ENCODE measurements at places on chromosomes 3 and 15.
A peak's percentile ranks its signal among the peaks of the same experiment; 100 is the strongest.

DNA sequence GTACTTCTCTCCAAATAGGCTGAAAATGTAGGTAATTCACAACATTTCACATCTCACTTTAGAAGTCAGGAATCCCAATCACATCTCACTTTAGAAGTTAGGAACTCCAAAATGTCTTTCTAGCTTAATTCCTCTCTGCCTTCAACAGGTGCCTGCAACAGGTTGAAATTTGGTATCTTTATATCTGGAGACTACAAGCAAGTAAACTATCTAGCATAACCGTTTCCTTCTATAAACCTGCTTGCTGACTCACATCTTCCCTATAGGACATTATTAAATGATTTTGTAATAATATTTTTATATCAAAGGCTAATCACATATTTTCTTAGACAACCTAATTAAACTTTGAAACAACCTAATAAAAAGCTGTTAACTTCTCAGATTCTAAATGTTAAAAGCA, 18.2 kb downstream of the RFX7 start:
- DNase-seq = no peak

DNA sequence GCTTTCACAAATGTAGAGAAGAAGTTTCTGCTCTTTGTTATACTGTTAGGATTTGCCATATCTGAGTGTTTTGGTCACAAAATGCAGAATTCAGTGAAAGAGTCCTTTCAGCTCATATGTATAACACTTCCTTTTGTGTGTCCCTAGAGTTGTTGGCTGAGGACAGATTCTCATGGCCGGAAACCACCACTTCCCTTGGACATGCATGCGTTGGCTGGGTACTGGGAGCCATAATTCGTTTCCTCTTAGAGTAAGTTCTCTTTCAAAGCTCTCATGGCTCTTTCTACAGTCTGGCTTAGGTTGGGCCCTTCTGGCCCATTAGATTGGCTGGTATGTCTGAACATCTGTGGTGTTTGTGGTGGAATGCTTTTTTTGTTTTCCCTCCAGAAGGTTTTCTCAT, 298.5 kb downstream of the DIPK2A start:
- peak; percentile 91 for DNase-seq

DNA sequence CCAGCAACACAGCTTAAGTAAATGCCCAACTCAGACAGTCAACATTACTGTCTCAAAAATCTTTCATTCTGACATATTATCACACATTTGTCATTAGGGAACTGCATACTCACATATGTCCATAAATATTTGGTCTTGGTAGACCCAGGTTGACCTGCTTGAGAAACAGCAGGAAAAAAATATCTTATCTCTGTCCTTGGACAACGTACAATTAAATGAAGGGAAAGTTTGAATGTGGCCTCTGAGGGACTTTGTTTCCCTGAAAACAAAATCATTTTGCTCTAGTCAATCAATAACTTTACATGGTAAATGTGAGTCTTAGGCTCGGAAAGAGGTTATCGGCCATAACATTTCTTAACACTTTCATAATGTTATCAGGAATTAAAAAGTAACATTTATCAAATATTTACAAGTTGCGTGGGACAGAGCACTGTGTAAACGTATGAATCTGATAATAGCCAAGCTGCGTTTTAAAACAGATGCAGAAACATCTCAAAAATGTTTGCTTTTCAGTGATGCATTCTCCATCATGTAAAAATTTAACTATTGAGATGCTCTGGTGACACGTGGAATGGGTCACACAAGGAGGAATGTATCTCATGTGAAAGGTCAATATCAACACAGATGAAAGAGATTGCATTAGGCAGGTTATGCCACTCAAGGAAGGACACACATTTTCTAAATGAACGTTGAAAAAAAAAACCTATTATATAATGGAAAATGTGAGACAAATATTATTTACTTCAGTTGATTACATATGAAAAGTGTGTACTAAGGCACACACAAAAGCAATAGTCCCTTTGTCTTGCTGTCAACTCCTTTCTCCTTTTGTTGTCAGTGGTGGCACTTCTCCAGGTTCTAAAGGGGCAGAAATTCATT, 304.4 kb downstream of the WDR72 start:
- no peak for DNase-seq

- no peak for DNase-seq
Measured at GRCh38 chr15:29140475-29141307, 128.9 kb downstream of the NSMCE3 start.

GRCh38 chr3:194382892-194383223, 13.3 kb upstream of the LRRC15 start:
- no peak for DNase-seq

GRCh38 chr15:40637221-40637745, 43.2 kb downstream of the KNL1 start:
- DNase-seq = no peak

GRCh38 chr3:148021381-148021780, 612.2 kb downstream of the ZIC1 start:
- no peak for DNase-seq

DNA sequence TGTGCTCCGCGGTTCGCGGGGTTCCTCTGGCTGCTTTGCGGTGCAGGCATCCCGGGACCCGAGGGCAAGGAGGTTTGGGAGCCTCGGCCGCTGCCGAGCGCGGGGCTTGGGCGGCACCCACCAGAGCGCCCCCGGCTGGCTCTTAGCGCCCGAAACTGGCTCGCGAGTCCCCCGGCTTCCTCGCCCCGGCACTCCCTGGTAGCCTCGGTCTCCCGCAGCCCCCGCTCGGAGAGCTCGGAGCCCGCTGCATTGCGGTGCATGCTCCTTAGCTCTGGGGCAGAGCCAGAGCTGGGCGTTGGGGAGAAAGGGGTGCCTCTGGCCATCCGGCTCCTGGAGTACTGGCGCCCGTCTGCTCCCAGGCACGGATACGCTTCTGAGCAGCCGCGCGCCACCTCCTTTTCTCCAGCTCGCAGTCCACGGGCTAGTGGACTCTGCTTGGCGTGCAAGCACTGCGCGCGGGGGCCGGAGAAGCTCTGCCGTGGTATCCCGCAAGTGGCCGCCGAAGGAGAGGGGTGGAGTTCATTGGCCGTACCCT, 753 bp downstream of the EPHB1 start:
- no peak for DNase-seq

DNA sequence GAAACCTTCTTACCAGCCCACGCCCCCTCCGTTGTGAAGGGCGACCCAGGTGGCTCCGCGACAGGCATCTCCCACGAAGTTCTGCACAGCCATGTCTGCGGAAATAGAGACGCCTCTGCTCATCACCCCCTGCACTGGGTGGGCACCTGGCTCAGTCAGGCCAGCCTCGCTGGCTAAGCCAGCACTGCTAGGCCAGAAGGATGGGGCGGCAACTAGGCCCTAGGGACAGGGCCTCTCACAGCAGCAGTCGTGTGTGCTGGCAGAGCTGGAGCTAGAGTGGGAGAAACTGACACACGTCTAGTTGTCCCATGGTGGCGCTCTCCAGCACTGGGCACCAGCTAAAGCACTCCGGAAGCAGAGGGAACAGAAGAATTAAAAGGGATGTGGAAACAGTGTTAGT, 12.5 kb upstream of the ZXDC start:
- DNase-seq = peak; percentile 35

DNA sequence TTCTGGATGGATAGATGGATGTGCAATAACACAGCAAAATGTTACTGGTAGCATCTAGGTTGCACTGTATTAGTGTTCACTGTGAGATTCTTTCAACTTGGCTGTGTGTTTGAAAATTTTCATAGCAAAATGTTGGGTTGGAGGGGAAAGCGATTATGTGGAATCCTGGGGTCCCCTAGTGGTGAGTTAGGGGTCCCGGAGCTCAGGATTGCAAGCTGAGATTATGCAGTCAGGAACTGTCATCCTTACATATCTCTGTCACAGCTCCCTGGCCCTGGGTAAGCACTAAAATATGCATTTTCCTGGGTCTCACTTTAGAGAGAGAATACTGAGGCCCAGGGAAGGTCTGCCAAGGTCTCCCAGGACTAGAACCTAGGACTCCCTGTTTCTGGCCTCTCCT, 77.2 kb downstream of the CEMIP start:
- DNase-seq = no peak

- no peak for DNase-seq
Measured at GRCh38 chr3:50165910-50166538, 10.9 kb downstream of the SEMA3F start.

GRCh38 chr3:120022729-120023128, 71.5 kb downstream of the GSK3B start:
- DNase-seq = no peak

GRCh38 chr3:193190146-193190786, 50.8 kb upstream of the PLAAT1 start:
- DNase-seq = no peak

DNA sequence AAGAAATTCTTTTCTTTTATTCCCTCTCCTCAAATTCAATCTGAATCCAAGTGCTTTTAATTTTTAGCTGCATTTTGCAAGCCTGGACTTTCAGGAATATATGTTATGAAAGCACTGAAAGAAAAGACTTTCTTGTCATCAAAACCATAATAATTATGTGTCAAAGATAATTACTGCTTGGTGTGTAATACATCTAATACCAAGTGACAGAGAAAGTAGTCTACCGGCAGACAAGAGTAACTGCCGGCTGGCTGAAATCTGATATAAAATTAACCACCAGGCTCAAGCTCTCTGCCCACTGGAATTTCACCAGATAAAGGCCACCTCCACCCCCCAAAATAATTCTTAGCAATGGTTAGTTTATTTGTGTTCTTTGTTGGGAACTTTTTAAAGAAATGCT, 220.9 kb upstream of the CDIN1 start:
- DNase-seq = no peak

GRCh38 chr3:148002705-148003205, 593.6 kb downstream of the ZIC1 start:
- DNase-seq = no peak

- DNase-seq = no peak
Measured at GRCh38 chr15:67799801-67800205, 25.5 kb upstream of the SKOR1 start.

- DNase-seq = no peak
Measured at GRCh38 chr3:158731486-158731885, 771 bp downstream of the RARRES1 start.

GRCh38 chr15:60021589-60022378, 17.7 kb downstream of the FOXB1 start:
- DNase-seq = peak; percentile 17

- DNase-seq = peak; percentile 64
Measured at GRCh38 chr3:134449951-134450350, 35.8 kb downstream of the ANAPC13 start.

DNA sequence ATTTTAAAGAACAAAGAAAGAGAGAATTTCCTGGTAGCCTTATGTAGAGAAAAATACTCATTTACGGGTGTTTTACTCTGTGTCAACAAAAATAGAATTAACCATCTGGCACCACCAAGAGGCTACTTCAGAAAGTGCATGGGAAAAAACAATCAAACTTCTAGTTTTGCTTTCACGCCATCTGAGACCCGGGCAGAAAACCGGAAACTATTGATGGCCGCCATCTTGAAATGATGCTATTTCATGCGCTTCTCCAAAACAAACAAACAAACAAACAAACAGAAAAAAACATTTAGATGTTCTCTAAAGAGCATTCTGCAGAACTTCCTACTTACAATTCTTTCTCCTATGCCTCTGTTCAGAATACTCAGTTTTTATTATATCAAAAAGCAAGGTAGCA, 49.4 kb upstream of the SYNPR start:
- DNase-seq = peak; percentile 49

DNA sequence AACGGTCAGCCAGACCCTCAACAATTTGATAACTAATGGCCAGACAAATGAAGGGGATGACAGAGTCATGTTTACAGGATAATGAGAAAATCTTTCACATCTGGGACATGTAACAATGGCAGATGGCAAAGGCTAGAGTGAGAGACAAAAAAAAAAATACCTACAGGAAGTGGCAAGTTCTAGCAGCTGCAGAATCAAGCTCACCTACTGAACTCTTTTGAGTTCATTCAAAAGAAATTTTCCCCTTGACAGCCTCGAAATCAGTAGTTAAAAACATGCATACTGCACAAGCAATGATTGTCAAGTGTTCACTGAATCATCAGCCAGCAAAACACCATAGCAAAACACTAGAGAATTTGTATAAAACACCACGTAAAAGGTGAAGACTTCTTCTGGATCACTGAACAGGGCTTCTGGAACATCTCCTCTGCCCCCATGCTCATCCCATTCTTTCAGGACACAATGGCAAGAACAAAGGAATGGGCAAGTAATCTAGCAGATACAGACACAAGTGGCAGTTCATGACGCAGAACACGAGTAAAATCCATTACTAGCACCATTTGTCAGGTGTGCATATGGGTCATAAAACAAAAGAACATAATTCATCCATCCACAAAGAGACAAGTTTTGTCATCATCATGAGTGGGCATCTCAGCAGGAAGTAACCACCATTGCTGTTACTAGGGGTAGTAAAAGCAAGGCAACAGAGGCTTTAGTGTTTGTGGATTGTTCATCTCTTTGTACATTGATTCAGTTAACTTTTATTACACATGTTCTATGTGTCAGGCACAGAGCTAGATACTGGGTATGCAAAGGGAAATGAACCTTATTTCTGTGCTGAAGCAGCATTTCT, 13.8 kb upstream of the KCNMB2 start:
- DNase-seq = no peak

- DNase-seq = peak; percentile 91
Measured at GRCh38 chr3:46349484-46350261, 4.2 kb upstream of the CCR2 start.

- DNase-seq = no peak
Measured at GRCh38 chr3:164401923-164402322, 676.4 kb downstream of the SI start.

DNA sequence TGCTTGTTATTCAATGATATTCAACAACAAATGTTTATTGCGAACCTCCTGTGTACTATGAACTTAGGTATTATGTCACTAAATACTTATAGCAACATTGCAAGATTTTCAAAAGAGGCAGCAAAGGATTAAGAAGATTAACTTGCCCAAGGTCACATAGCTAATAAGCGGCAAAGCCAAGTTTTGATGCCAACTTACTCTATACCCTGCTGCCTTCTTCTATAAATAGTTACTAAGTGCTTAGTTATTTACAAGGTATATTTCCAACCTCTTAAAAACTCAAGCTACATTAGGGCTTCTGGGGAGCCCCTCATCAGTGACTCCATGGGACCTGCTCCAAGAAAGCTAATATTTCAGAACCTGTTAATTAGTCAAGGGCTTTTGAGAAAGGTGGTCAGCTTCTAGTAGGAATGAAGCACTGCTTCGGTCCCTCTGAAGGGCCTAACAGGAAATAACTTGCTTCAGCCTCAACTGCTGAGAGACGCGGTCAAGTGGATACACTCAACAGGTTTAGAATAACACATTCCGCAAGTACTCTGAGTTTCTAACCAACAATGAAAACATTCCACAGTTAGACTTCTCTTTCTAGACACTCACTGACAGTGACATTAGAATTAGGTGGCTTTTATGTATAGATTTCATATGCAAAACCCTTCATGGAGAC, 125.5 kb downstream of the DGKG start:
- no peak for DNase-seq

Data from MV-4-11 (cell line).